ENCODE measurements at places on chromosomes 3 and 15. TPM values are rescaled to one million over a fixed set of nuclear protein-coding genes. Genes with fewer than 3 reads are reported as not detected.
A peak's percentile ranks its signal among the peaks of the same experiment; 100 is the strongest.

DNA sequence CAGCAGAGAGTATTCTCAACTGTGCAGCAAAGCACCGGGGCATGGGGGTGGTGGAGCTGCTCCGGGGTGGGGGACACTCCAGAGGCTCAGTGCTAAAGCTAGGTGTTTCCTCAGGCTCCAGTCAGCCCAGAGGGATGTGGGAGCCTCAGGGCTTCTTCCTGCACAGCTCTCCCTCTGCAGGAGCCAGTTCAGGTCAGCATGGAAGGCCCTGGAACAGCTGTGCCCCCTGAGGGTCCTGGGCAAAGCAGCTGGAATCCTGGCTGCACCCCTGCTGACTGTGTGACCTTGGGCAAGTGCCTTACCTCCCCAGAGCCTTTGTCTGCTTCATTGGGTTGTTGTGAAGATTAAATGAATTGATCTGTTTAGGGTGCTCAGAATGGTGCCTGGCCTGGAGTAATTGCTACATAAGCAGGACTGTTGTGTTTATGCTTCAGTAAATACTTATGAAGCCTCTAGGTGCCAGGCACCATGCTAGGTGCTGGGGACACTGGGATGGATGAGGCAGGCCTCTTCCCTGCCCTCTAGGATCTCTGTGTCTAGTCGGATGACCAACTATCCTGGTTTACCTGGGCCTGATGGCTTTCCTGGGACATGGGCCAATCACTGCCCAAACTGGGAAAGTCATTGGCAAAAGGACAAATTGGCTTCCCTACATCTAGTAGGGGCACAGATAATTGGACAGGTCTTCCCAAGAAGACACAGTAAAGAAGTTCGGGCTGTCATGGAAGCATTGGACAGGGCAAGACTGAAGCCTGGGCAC lies 64.2 kb upstream of the LCTL start:
- DNase-seq, result no peak

Gene ITGA11
- total RNA-seq, result 2.1 TPM

DNA sequence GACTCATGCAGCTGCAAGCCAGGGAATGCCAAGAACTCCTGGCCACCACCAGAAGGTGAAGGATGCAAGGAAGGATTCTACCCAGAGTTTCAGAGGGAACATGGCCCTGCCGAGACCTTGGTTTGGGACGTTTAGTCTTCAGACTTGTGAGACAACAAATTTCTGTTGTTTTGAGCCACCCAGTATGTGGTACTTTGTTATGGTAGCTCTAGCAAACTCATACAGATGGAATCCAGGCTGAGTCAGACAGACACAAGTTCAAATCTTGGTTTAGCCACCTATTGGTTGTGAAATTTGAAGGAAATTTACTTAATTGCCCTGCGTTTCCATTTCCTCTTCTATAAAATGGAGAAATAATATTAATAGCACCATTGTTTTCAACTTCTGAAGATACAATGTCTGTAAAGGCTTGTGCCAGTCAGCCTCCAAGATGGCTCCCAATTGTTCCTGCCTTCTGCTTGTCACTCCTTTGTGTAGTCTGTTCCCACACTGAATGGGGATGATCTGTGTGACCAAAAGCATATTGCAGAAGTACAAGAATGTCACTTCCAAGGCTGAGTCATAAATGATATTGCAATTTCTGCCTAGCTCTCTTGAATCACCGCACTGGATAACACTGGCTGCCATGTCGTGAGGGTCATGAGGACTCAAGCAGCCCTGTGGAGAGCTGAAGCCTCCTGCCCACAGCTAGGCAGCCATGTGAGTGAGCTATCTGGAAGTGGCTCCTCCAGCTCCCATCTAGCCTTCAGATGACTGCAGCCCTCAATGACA lies 223.5 kb upstream of the PROK2 start:
- DNase-seq, result no peak

Gene ISLR
- 7.4 TPM for total RNA-seq

Gene TEX9
- 7.8 TPM for total RNA-seq

- no peak for DNase-seq
These were observed 507.6 kb downstream of the NR2F2 start for GRCh38 chr15:96838081-96838480.

DNA sequence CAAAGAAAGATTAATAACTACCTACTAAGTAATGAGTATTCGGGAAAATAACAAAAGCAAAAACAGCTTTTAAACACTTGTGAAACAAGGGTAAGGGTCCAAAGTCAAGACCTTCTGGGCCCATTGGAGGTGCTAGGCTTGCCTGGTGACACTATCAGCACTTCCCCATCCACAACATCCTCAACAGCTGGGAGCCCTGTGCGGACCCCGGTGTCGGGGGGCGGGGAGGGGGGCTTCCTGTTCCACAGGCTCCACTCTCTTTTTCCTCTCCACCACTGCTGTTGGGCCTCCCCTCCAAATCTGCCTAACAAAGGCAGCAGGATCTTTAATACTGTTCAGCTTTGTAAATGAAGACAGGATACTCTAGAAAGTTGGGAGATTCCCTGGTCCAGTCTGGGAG lies 21.6 kb downstream of the NGRN start:
- DNase-seq, result no peak

GRCh38 chr3:15300323-15301078 lies 31.9 kb downstream of the SH3BP5 start:
- no peak for DNase-seq

GRCh38 chr3:109731639-109732473 lies 394.5 kb upstream of the DPPA4 start:
- DNase-seq, result peak; percentile 88

- no peak for DNase-seq
These were observed 28.4 kb downstream of the RASGRP1 start for GRCh38 chr15:38536201-38536676.

DNA sequence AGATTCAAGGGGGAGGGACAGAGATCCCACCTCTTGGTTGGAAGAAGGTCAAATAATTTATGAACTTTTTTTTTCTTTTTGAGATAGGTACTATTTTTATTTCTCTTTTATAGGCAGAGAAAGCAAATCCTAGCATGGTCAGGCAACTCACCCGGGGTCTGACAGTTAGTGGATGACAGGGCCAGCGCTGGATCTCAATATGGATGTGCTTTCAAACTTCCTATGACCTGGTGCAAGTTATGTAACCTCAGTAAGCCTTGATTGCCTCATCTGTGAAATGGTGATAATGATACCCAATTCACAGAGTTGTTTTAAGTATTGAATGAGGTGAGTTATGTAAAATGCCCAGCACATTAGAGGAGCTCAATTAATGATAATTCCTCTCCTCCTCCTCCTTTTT lies 86.8 kb upstream of the MEF2A start:
- no peak for DNase-seq

All from mucosa of descending colon (tissue), 3 donors.